ENCODE measurements at places on chromosomes 1 and 21.

GRCh38 chr1:204931768-204932572 lies 61.3 kb downstream of the NFASC start:
- no peak for DNase-seq

DNA sequence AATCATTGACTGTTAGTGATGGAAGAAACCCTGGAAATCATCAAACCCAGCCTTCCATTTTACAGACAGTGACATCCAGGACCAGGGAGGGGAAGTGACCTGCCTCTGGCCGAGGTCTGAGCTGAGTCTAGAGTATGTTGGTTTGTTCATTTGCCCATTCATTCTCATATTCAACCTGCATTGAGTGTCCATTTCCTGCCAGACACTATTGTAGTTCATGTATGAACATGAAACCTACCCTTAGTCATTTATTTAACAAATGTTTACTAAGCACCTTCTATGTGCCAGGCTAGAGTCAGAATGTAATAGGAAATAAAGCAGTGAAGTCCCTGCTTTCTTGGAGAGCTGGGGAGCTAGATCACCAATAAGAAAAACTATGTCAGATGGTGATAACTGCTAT lies 51.3 kb downstream of the KCND3 start:
- no peak for DNase-seq

DNA sequence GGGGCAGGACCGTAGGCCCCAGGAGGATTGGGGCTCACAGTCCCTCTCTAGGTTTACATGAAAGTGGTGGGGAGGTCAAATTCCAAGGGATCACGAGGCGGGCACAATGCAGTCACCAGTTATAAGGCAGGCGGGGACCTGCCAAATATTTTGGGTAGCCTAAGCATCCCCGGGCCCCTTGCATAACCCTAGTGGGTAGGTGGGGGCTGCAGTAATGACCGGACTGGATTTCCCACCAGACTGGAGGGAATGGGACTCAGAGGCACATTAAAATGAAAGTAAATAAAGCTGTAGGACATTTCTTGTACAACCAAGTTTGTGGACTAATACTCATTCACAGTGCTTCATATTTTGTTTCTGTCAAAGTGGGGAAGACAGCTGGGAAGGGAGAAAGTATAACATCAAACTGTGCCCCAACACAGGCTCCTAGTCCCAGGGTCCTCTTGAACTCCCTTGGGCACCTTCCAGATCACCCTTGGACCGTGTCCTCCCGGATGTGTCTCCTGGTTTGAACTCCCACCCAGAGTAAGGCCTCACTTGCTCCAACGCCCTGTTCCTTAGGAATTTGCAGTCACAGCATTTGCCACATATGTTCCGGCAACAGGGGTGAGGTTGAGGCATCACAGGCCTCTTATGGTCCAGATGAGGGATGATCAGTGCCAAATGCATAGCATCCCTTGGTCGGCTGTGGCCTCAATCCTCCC lies 28.4 kb upstream of the KIAA0040 start:
- no peak for DNase-seq

DNA sequence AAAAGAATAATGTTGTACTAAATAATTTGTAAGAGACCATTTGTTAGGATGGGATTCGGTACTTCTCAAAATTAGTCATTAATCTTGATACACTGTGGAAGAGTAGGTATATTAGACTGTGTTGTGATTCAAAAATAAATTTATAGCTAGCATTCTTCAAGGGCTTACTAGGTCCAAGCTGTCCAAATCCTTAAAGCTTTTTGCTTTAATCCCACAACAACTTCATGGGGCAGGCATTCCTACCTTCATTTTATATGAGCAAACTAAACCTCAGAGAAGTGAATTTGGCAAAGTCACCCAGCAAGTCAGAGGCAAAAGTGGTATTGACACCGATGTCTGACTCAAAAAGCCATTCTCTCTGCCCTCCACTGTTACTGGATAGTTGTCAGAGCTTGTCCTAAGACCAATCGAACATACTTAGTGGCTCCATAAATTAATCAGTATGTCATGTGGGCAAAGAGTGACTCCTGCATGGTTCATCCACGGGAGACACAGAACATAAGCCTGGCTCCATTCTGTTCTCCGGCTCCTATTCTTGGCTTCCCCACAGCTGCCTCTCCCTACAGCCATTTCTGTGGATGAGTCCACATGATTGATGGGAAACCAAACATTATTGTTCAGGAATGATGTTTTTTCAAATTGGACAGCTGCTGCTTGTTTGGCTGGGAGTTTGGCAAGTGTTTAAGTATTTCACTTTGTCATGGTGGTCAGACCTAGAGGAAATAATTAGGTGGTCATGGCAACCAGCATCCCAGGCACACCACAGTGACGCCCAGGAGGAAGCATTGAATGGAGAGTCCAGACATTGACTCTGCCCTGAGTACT lies 133.4 kb upstream of the FGGY start:
- DNase-seq = no peak

DNA sequence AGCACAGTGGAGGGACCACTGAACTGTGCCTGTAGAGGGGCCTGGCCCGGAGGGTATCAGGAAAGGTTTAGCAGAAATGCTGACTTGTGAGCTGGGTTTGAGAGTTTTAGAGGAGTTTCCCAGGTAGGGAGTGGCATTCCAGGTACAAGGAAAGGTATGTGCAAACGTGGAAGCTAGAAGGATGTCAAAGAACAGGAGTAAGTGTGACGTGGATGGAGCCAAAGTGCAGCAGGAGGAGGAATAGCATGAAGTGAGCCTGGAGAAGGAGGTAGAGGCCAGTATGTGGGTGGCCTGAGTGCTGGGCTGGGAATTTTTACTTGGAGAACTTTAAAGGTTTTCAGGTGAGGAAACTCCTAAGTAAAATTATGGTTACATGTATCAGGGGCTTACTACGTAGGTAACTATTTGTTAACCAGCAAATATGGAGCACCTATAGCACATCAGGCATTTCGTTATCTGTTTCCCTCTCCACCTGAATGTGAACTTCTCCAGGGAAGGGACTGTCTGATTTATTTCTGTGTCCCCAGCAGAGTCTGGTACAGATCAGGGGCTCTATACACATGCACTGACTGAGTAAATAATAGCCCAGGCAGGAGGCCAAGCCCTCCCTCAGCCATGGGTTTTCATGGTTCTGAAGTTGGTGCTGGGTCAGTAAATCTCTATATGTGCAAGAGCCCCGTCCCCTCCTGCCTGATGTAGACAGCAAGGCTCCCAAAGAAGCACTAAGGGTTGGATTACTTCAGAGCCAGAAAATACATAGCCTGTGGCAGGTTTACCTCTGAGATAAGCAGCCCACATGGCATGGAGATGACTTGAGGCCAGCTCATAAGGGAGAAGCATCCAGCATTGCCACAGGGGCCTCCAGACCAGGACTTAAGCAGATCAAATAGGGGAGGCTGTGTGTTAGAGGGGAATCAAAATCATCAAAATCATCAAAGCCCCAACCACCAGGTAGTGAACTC lies 43.4 kb downstream of the CDCP2 start:
- DNase-seq = no peak

DNA sequence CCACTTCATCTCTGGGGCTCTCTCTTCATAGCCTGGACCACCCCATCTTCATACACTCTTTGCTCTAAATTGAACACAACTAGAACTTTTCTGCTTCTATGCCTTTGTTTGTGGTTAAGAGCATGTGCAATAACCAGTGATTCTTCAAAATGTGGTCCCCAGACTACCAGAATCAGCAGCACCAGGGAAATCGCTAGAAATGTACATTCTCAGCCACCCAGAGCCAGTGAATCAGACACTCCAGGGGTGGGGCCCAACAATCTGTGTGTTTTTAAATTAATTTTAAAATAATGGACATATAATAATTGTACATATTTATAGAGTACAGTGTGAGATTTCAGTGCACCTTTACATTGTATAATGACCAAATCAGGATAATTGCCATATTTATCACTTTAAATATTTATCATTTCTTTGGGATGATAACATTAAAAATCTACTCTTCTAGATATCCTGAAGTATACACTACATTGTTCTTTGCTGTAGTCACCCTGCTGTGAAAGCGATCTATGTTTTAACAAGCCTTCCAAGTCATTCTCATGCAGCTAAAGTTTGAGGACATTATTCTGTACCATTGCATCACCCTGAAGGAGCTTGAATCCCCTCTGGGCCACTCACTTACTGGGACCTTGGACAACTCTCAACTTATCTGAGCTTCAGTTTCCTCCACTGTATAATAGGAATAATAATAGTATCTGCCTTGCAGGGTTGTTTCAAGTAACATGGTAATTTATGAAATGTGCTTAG lies 10.8 kb downstream of the GRHL3 start:
- no peak for DNase-seq

GRCh38 chr1:36239941-36240637 lies 15.8 kb downstream of the THRAP3 start:
- DNase-seq = no peak

- DNase-seq = peak; percentile 22
Measured at GRCh38 chr1:29698033-29698432, 461.7 kb downstream of the PTPRU start.

- no peak for DNase-seq
Measured at GRCh38 chr1:180893614-180894013, 19.1 kb upstream of the KIAA1614 start.

- no peak for DNase-seq
Measured at GRCh38 chr1:81496349-81496748, 304.4 kb upstream of the ADGRL2 start.

Data from renal cortex interstitium (tissue), 15 donors.